Breast epithelium (tissue), 4 donors: ENCODE measurements at places on chromosomes 2 and 18.

DNA sequence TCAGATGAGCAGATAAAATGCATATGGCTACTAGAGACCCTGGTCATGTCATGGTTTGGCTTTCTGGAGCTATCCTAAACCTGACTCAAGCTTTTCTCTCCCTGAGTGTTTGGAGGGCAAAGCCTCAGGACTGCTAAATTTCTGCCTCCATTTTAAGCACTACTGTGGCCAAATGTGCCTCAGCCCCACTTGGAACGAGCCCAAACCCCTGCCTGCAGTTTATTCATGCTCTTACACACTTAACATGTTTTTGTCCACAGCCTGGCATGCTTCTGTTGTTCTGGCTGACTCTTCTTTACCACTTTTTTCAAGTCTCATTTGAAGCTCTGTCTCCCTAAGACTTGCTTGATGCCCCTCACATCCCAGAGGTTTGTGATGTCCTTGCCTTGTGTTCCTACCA is 24.7 kb downstream of the MGAT5 start:
- DNase-seq, result no peak

GRCh38 chr18:79545255-79545654 is 134.3 kb upstream of the CTDP1 start:
- no peak for DNase-seq

GRCh38 chr2:85265304-85265703 is 62.5 kb downstream of the TGOLN2 start:
- no peak for DNase-seq

GRCh38 chr2:60439219-60439974 is 114.1 kb downstream of the BCL11A start:
- no peak for DNase-seq

GRCh38 chr18:78240627-78241252 is 738.9 kb upstream of the SALL3 start:
- DNase-seq, result no peak

- DNase-seq, result no peak
Observed at GRCh38 chr2:73979021-73979420, 5.7 kb upstream of the TET3 start.

DNA sequence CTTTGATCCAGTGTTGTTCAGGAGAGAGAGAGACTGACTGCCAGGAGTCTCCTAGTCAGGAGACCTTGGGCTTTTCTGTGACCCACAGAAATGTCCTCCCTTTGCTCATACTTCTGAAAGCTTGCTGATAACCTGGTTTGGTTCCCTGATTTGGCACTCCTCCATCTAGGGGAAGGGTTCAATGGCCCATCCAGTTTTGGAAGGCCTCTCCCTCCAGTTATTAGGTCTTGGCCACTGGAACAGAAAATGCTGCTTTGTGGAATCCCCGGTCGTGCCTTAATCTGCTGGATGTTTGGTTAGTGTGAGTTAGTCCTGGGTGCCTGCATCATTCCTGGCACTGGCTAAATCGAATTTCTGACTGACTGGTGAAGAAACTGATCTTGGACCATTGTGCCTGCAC is 35.7 kb downstream of the KDM3A start:
- no peak for DNase-seq

- DNase-seq, result no peak
Observed at GRCh38 chr2:162123806-162124758, 28.0 kb downstream of the GCG start.

GRCh38 chr2:118356051-118356450 is 267.8 kb downstream of the INSIG2 start:
- no peak for DNase-seq

DNA sequence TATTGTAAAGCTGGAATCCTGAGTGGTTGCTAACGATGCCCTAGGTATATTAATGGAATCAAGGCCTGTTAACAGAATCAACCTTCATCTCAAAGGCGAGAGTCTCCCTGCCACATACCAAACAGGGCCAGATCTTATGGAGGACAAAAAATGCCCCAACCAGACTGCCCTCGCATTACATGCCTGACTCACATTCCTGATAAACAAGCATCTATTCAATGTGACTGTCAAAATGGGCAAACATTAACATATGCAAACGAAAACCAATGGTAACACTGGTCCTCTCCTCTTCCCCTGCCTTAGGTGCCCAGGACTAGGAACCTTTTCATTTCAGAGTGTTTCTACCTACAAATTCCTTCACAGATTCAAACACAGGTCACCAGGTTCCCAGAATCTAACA is 83.4 kb downstream of the COL6A3 start:
- no peak for DNase-seq

- no peak for DNase-seq
Observed at GRCh38 chr2:214069254-214069653, 341.6 kb upstream of the VWC2L start.

DNA sequence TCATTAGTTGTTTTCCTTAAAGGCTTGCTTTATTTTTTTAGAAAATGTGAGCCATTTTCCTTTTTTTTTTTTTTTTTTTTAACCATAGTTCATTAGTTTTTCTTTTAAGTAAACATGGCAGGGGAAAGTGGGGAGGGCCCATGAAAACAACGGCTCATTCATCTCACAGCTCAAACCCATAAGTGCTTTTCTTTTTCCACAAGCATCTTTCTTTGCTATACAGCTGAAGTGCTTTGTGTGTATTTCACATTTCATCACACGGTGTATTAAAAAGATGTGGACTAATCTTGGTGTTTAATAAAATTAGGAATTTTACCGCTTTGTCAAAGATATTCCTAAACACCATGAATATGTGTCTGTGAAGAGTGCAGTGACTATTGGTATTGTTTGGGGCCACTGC is 41.6 kb downstream of the RHBDD1 start:
- DNase-seq, result no peak

DNA sequence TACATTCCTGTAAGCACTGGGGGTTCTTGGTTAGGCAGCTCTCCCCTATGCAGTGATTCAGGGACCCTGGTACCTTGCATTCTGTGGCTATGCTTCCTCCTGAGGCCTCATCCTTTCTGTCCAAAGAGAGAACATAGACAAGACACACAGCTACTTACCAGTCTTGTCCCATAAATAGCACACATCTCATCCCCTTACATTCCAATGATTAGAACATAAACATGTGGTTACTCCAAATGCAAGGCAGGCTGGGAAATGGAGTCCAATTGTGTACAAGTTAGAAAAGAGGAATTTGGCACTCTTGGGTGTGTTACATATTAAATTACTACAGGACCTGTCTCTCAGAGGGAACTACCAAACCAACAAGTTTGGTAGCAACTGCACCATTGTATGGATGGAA is 171.3 kb downstream of the ARHGAP15 start:
- no peak for DNase-seq

DNA sequence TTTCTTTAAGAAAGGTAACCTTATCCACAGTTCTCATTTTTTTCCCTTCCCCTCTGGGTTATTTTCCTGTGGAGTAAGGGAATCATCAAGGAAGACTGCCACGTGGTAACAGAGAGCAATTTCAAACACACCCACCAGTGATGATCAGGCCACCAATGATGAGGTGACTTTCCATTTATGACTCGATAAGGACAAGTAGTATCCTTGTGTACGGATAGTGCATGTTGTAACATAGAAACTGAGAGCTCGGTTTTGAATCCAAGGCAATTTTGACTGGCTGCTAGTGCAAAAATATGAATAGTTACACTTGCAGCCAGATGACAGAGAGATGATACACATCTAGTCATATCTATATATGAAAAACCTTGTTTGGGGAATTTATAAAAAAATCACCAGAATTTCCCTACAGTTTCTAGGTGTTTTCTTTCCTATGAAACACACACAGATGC is 143.6 kb upstream of the TCF4 start:
- no peak for DNase-seq

GRCh38 chr2:31324016-31324633 is 90.2 kb downstream of the EHD3 start:
- no peak for DNase-seq

GRCh38 chr2:59706729-59707128 is 846.7 kb downstream of the BCL11A start:
- no peak for DNase-seq

DNA sequence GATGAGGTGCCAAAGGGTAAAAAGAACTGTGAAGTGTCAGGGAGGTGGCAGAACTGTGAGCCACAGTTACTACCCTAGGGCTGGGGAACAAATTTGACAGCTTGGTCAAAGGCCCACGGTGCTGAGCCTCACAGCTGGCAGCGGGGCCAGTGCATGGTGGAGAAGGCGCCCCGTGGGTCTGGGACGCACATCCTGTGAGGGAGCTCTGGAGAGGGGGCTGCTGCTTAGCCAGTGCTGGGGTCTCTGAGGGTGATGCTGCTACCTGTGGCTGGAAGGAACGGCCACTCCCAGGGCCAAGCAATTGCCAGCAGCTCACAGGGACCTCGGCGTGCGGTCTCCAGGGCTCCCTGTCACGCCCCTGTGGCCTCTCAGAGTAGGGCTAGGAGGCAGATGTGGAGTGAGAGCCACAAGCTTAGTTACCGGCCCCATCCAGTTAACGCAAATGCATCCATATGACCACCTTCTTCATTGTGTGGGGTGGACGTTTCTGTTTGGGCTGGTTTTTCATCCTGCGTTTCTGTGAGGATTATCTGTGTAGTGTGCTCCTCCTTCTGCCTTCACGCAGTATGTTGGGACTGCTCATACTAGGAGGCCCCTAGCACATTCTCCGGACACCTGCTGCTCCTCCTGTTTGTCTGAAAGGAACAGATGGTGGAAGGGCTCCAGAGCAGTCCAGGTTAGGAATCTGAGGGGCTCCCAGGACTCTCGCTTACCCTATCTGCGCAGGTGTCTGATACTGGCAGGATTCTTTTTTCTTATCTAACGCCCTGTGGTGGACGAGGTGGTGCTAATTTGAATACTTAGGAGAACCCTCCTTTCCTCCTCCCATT is 26.0 kb downstream of the STK25 start:
- DNase-seq, result no peak

GRCh38 chr18:39455285-39455684 is 1889.7 kb upstream of the CELF4 start:
- DNase-seq, result no peak

GRCh38 chr18:61402726-61403125 is 69.5 kb downstream of the CDH20 start:
- no peak for DNase-seq

DNA sequence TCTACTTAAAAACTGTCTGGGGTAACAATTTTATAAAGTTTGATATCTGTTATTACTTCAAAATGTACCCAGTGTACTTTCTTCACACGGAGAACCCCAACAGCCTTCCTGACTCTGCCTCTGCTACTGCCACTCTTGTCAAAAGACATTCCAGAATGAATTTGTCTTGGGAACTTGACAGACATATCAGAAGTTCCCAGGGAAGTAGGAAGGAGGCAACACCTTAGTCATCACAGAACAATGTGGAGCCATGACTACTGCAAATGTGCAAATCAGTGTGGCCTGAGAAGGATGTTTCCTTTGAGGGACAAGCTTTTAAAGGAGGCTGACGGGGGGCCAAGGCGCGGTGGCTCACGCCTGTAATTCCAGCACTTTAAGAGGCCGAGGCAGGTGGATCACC is 133.8 kb upstream of the RNF152 start:
- no peak for DNase-seq

- DNase-seq, result no peak
Observed at GRCh38 chr2:106800976-106801655, 84.9 kb downstream of the ST6GAL2 start.

DNA sequence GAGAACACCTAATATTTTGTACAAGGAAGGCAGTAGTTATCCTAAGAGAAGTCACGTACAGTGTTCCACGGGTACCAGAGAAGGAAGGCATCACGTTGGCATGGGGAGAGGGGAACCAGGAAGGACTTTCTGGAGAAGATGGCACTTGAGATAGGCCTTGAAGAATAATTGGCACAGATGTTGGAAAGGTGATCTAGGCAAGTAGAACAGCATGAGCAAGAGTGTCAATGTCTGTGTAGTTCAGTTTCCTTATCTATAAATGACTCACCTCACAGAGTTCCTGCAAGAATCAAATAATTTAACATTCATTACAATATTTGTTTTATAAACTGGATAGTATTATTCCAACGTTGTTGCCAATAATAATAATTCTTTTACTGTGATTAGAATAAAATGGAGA is 48.3 kb upstream of the BZW1 start:
- no peak for DNase-seq

GRCh38 chr2:142025394-142025793 is 105.4 kb downstream of the LRP1B start:
- DNase-seq, result no peak

GRCh38 chr18:12306752-12307700 is 1.0 kb upstream of the TUBB6 start:
- no peak for DNase-seq

DNA sequence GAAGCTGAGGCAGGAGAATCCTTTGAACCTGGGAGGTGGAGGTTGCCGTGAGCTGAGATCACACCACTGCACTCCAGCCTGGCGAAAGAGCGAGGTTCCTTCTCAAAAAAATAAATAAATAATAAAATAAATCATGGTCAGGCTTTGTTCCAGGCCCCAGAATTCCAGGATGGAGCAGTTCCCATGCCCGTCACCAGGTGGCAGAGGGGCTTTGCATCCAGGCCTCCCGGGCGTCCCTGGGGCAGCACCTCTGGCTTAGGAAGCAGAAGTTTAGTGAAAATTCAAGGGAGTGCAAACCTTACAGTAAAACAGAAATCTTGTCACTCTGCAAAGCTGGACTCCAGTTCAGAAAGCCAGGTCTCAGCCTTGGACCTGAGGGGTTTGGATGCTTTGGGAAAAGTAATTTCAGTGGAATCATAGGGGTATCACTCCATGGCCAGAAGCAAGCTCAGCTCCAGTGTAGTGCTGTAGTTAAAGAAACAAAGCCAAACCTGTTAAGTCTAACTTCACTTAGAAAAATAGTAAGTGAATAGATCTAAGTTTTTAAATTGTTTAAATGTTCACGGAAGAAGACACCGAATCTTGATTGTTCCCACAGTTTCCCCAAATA is 512.7 kb downstream of the CMPK2 start:
- DNase-seq, result no peak

DNA sequence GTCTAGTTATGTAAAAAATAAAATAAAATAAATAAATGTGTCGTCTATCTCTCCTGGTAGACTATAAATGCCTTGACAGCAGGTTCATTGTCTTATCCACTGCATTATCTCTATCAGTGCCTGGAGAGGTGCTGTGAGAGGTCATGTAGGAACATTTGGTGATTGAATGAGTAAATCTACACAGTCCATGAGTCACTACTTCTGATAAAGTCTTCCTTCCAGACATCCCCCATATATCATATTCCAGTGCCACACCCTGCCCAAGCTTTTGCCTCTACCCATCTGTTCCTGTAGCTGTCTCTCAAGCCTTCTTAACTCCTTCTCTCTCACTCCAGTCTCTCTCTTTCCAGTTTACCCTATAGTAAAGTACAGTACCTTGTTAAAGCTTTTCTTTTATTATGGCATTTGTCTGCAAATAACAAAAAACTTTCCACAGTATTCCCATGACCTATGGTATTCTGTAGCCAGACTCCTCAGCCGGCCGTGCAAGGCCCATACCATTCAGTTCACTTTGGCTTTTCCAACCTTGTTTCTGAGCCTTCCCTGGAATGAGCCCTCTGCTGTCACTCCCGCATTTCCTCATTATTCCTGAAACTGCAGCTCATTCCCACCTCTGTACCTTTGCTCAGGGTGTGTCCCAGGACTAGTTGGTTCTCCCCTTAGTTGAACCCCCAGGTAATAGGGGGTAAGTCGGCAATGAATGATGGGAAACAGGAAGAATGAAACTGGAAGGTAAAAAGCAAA is 37.5 kb downstream of the ANXA4 start:
- no peak for DNase-seq

GRCh38 chr2:152558158-152558984 is 158.9 kb downstream of the PRPF40A start:
- no peak for DNase-seq
